CD4-positive, alpha-beta T cell treated with Interleukin-4 for 4 hours (primary cell): ENCODE measurements at places on chromosomes 4 and X.

GRCh38 chr4:124754681-124755080 is 42.1 kb upstream of the ANKRD50 start:
- no peak for DNase-seq

GRCh38 chr4:8351931-8352367 is 82.4 kb downstream of the HTRA3 start:
- no peak for DNase-seq

- no peak for DNase-seq
These were observed 47.9 kb downstream of the BEND4 start for GRCh38 chr4:42104521-42104920.

GRCh38 chr4:814312-814850 is 11.5 kb downstream of the CPLX1 start:
- no peak for DNase-seq

GRCh38 chr4:185932491-185932890 is 120.5 kb upstream of the SORBS2 start:
- no peak for DNase-seq
